ENCODE measurements at places on chromosomes 16 and 17.

DNA sequence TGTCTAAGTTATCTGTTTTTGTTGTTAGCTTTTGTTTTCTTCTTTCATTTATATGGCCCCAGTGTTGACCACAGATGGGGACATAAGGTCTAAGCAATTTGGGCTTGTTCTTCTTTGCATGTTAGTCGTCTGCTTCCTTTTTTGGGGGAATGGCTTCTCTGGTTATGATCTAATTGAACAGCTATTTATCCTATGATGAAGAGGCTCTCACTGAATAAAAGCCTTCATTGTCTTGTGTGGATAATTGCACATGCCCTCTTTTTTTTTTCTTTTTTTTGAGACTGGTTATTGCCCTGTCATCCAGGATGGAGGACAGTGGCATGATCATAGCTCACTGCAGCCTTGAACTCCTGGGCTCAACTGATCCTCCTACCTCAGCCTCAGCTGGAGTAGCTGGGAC is 13.7 kb downstream of the SMARCE1 start:
- DNase-seq: no peak

- DNase-seq: peak; percentile 39
These were observed 63.9 kb upstream of the DNAJA2 start for GRCh38 chr16:47037396-47037745.

- no peak for DNase-seq
These were observed 149.1 kb downstream of the ZNF423 start for GRCh38 chr16:49706620-49707355.

GRCh38 chr16:14289692-14290340 is 218.7 kb downstream of the MRTFB start:
- peak; percentile 62 for DNase-seq

DNA sequence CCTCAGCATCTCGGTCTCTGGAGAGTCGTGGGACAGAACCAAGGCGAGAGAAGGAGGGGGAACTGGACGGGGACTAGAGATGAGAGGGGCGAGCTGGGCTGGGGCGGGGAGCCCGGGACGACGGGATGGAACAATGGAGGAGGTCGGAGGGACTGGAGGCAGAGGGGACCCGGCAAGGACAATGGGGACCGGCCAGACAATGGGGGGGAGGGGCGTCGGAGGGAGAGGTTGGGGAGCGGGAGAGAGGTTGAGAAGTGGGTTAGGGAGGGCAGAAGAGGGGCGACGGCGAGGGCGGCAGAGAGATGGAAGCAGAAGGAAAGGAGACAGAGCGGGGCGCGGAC is 719 bp downstream of the NGFR start:
- peak; percentile 52 for DNase-seq

DNA sequence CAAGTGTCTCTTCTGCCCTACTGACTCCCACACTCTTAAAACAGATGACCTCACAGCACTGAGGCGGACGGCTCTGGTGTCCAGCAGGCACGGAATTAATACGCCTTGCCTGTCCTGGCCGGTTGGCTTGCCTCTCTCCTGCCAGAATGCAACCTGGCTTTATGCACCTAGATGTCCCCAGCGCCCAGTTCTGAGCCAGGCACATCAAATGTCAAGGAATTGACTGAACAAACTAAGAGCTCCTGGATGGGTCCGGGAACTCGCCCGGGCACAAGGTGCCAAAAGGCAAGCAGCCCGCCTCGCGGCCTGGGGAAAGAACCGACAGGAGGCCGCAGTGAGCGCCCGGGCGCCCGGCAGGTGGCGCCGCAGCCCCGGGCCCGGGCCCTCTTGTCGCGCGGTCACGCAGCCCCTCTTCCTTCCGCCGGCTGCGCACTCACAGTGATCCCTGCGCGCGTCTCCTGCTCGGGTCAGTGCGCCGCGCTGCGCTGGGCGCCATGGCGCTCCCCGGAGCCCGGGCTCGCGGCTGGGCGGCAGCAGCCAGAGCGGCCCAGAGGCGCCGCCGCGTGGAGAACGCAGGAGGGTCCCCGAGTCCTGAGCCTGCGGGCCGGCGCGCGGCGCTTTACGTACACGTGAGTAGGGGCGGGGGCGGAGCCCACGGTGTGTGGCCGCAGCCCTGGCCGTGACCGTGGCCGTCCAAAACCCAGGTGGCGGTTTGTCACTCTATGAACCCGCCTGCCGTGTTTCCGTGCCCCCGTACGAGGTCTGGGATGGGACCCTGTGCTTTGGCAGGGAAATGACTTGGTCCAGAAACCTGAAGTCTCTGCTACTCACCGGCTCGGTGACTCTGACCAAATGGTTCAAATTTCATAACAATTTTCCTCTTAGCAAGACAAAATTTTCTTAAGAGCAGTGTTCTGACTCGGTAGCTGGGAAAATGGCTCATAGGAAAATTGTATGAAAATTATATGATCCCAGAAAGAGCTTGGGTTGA is at the start of gene RSAD1:
Gene RSAD1 (plus strand): TSS at position 470 of the 991 bp plus-strand sequence. CDS start 25 bp downstream, at position 495.
- peak; percentile 83 for DNase-seq

GRCh38 chr17:75587675-75588595 is at the start of gene MYO15B:
TSS of gene MYO15B (plus strand) at chr17:75587800. CDS start at chr17:75588058, 258 bp downstream.
- peak; percentile 72 for DNase-seq

DNA sequence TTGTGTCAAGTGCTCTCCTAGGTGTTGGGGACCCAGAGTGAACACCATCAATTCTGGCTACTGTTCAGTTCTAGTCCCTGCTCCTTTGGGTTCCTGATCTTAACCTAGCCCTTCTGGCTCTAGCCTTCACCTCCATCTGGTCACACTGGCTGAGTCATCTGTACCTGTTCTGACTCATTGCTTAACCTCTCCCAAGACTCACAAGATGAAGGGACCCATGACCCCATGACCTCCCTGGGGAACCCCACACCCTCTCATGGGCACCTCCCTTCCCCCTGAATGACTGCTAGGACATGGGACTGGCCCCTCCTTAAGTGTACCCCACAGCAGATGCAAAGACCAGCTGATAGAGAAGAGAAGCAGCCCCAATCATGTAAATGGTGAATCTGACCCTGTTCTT is 345.8 kb upstream of the CDH5 start:
- DNase-seq: no peak

GRCh38 chr17:73650617-73651200 is 6.5 kb upstream of the SDK2 start:
- no peak for DNase-seq

DNA sequence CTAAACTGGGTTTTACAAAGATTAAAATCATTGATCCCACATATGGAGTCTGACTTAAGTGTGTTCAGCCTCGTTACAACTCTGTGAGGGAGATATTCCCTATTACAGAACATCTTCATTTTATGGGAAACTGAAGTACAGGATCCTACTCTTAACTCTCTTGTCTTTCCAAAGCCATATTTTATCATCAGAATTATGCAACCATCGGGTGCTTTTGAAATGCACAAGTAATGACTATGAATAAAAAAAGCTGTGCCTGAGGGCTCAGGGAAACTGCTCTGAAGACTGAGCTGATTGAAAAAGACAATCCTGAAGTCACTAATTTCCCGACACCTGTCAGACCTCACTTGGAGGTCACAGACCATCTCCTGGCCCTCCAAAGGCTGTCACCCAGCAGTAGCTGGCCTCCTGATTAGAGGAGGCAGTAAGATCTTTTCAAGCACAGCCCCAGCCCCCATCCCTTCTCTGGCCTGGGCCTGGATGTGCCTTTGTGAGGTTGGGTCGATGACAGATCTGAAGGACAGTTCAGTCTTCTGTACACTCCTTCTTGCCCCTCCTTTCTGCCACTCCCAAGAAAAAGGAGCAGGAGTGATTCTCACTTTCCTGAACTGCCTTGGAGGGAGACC is 5.6 kb downstream of the AKAP1 start:
- DNase-seq: no peak

DNA sequence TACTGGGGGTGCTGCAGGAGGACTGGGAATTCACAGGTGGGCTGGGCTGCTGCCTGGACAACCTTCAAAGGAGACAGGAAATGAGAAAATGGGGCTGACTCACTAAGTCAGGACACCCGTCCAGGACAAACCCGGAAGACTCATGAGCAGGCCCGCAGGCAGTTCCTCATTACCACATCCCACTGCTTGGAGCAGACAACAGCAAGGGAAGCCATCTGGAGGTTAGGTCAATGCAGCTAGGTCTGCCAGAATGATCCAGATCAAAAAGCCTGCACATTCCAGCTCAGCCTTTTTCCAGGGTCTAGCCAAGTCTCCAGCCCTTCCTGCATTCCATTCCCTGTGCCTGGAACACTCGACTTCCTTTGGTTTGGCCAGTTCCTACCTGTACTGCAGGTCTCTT is 536.5 kb upstream of the CDH11 start:
- DNase-seq: no peak

- DNase-seq: no peak
These were observed 977 bp downstream of the NAGPA start for GRCh38 chr16:5032748-5033167.

- DNase-seq: no peak
These were observed 90.7 kb upstream of the TMEM97 start for GRCh38 chr17:28228109-28228840.

- DNase-seq: no peak
These were observed 31.8 kb upstream of the ZNF469 start for GRCh38 chr16:88350922-88351321.

DNA sequence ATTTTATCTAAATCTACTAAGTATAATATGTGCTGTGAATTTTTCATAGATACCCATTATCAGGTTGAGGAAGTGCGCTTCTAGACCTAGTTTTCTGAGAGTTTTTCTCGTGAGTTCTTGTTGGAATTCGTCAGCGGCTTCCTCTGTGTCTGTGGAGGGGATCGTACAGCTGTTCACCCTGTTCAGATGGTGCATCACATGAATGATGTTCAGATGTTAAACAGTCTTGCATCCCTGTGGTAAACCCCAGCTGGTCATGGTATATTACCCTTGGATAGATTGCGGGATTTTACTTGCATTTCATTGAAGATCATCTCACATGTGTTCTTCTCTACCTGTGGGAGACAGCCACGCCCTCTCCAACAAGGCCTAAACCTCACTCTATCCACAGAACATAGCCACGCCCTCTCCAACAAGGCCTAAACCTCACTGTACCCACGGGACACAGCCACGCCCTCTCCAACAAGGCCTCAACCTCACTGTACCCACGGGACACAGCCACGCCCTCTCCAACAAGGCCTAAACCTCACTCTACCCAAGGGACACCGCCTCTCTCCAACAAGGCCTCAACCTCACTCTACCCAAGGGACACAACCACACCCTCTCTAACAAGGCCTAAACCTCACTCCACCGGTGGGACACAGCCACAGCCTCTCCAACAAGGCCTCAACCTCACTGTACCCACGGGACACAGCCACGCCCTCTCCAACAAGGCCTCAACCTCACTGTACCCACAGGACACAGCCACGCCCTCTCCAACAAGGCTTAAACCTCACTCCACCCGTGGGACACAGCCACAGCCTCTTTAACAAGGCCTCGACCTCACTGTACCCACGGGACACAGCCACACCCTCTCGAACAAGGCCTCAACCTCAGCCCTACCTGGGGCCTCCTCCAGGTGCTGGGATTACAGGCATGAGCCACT is 180.2 kb upstream of the CHMP6 start:
- DNase-seq: no peak

DNA sequence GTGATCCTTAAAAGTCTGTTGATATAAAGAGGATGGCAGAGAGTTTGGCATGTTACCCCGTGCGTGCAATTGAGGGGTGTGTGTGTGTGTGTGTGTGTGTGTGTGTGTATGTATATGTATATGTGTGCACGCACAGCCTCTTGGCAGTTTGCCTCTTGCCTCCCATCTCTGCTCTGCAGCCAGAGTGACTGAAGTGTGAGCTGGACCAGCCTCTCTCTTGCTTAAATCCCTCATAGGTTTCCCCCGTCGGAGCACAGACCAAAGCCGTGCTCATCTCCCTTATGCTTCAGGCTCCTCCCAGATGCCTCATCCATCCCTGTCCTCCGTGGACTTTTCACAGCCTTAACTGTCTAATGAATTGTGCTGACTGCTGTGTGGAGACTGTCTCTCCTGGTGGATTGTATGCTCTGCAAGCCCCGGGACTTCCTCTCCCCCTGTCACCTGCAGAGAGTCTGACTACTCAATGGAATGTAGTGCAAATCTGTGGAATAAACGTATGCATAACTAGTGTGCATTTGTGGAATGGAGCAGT is 413.5 kb downstream of the CPPED1 start:
- DNase-seq: no peak

DNA sequence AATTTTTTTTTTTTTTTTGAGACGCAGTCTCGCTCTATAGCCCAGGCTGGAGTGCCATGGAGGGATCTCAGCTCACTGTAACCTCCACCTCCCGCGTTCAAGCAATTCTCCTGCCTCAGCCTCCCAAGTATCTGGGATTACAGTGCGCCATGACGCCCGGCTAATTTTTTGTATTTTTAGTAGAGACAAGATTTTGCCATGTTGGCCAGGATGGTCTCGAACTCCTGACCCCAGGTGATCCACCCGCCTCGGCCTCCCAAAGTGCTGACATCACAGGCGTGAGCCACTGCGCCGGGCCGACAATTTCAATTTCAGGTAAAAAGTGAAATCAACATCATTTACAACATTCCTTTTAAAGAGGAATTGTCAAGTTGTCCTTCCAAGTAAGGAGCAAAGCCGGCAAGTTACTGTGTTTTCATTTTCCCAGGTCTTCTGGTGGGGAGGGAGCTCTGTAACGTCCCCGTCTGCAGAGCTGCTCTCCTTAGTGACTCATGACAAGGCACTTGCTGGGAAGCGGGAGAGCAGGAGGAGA is 873 bp downstream of the NPLOC4 start:
- no peak for DNase-seq

GRCh38 chr16:11635679-11636171 is 32.5 kb upstream of the SNN start:
- DNase-seq: no peak
